ENCODE measurements at places on chromosomes 5 and 9. TPM values are rescaled to one million over a fixed set of nuclear protein-coding genes. Genes with fewer than 3 reads are reported as not detected.

SLC1A1 gene
- total RNA-seq: 6.4 TPM

FOXI1 gene
- not detected for total RNA-seq

RAD1 gene
- 19.7 TPM for total RNA-seq

DNA sequence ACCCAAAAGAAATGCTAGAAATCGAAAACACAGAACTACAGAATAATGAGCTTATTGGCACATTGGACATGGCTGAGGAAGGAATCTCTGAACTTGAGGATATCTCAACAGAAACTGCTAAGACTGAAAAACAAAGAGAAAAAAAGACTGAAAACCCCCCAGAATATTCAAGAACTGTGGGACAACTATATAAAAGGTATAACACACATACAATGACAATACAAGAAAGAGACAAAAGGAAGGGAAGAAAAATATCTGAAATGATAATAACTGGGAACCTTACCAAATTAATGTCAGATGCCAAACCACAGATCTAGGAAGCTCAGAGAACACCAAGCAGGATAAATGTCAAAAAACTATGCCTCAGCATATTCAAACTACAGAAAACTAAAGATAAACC is 68.6 kb upstream of the TNPO1 start:
- DNase-seq: no peak

PDE6A gene
- 0.17 TPM for total RNA-seq

- no peak for DNase-seq
Observed at GRCh38 chr5:93868851-93869250, 127.5 kb upstream of the POU5F2 start.

MEIKIN gene
- total RNA-seq: not detected

- DNase-seq: peak; percentile 39
Observed at GRCh38 chr9:83280268-83280667, 217.3 kb upstream of the RASEF start.

- no peak for DNase-seq
Observed at GRCh38 chr5:95713960-95714710, 17.0 kb upstream of the RHOBTB3 start.

- DNase-seq: no peak
Observed at GRCh38 chr5:96377597-96377996, 55.5 kb downstream of the PCSK1 start.

GRCh38 chr5:111172504-111172903 is 51.7 kb upstream of the CAMK4 start:
- no peak for DNase-seq

DNA sequence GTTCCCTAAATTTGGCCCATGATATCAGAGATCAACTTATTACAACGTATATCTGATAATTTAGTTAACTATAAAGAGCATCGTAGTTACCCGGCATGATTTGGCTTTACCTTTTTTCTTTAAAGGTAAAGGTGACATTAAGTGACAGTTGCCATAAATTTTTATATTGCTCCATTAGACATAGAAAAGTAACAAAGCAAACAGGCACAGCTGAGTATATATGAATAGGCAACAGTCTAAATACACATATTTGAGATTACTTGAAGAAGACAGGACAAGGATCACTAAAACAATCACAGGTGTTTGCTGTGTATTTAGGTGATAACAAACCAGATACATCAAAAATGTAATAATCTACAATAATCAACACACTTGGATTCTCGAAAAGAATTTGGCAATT is 34.8 kb downstream of the RFX3 start:
- no peak for DNase-seq

IQGAP2 gene
- total RNA-seq: 1.9 TPM

OBP2B gene
- not detected for total RNA-seq

DNA sequence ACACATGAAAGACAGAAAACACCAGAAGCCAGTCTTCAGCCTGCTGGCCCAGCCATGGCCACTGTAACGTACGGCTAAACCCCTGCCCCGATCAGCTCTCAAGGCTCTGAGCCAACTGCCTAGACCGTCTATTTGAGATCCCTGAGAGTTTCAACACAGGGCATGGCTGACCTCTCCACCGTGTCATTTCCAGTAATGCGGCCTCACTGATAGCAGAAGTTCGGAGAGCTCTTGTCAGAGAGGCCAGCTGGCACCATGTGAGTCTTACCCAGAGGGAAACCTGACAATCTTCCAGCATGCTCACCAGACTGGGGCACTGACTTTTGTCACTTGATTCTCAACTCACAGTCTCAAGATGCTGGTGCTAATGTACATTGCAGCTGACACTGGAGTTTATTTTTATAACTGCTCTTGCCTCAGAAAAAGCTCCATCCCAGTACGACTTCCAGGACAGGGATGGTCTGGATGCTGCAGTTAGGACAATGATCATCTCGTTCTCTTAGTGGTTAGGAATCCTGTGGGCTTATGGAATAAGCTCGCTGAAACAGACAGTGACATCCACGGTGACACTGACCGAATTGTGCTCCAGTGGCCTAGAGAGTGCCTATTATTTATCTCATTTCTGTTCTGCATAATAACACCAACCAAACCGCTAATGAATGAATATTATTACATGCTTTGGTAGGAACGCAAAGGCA is 372.7 kb downstream of the ICE1 start:
- no peak for DNase-seq

- peak; percentile 20 for DNase-seq
Observed at GRCh38 chr9:3329361-3329760, 196.4 kb downstream of the RFX3 start.
